ENCODE measurements at places on chromosomes 1 and 21.

GRCh38 chr1:171495444-171495843, 10.1 kb downstream of the PRRC2C start:
- DNase-seq: no peak

DNA sequence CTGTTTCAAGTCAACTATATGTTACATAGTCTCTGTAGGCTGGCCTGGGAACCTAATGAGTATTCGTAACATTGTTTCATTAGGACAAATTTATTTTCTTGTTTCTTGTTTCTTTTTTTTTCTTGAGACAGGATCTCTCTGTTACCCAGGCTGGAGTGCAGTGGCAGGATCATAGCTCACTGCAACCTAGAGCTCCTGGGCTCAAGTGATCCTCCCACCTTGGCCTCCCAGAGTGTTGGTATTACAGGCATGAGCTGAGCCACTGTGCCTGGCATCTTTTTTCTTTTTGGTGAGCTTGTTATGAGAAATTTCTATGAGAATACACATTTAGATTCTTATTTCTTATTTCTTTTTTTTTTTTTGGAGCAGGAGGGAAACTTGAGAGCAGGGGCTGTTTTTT, 6.8 kb downstream of the CENPS start:
- DNase-seq: no peak

DNA sequence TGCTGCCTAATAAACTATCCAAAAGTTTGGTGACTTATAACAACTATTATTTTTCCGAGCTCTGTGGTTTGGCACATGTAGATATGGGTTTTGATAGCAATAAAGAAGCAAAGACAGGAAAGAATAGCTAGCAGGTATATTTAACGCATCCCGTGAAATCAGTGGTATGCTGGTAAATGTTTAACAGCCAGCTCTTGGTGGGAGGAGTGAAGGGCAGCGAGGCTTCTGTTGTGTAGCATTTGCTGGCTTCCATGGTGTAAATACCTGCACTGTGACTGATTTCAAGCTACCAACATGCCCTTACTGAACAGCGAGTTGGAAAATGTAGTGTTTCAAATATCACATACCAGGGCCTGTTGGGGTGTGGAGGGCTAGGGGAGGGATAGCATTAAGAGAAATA, 291.0 kb downstream of the PRDM2 start:
- DNase-seq: no peak

DNA sequence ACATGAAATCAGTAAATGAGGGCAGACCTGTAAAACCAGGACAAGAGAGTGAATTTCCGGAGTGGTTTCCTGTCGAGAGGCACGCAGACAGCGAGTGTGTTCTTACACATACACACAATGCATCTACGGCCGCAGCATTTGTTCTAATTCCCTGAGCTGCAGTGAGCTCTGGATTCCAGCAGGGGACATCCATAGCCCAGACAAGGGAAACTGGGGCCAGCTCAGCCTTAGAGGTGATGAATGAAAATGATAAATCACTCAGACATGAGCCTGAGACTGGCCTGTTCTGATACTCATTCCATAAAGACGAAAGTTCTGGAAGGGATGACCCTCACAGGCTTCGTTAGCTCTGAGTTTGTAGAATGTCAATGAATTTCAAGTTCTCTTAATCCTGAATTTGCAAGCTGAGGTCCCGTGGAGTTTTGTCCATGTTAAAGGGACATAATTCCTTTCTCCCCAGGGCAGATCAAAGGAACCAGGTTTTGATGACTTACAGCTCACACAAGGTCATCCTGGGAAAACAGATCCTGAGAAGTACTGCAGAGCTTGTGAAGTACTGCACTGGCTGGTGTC, 207.9 kb upstream of the C1orf87 start:
- no peak for DNase-seq

DNA sequence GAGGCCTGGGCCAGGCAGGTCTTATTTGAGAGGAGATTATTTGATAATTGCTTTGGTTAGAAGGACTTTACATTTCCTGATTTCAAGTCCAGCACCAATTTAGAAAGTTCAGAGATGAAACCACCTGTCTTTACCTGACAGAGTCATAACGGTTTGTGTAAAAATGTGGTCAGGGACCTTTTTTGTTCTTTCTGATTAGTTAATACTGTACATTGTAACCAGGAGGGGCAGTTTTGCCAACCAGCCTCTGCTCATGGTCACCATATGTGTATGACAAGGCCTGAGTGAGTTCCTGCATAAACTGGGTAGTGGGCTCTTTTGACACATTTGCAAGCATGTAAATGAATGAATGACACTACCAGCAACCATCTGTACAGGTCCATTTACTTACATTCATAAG, 55.8 kb downstream of the VANGL1 start:
- DNase-seq: no peak

DNA sequence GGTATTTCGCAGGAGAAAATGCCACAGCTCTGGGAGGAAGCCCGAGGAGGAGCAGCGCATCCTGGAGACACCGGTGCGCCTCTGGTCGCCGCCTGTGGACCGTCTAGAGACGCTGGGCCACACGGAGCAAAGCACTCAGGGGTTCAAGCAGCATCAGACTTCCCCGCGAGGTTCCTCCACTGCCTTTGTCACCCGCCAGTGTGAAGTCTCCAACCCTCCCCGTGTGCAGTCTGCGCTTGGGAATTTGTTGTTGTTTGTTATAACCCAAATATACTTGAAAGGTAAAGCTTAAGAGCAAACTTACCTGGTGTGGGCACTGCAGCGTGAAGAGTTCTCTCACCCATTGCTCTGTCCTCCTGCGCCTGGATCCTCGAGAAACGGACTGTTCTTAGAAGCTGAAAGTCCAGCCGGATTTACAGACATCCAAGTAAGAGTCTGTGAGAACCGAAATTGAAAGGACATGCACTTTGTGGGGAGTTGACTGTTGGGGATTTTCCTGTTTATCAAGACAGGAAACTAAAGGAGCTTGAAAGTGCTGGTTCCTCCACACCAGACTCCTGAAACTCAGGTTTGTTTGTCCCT, at the start of gene GBP4:
GBP4 (minus strand) TSS at position 452 of the 582 bp plus-strand sequence; CDS start at position 344, 108 bp downstream.
- DNase-seq: peak; percentile 15

GRCh38 chr1:29832471-29832870, 596.1 kb downstream of the PTPRU start:
- DNase-seq: no peak

DNA sequence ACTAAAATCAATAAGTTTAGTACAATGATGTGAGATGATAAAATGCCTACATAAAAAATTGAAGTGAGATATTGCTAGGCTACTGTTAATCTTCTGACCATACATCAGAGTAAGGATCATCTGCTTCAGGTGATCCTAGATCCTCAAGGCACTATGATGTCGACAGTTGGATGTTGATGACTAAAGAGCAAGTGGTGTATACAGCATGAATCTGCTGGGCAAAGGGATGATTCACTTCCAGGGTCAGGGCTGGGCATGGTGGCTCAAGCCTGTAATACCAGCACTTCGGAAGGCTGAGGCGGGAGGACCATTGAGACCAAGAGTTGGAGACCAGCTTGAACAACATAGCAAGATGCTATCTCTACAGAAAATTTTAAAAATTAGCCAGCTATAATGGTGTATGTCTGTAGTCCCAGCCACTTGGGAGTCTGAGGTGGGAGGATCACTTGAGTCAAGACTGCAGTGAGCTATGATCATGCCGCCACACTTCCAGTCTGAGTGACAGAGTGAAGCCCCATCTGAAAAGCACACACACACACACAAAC, 24.6 kb downstream of the NUF2 start:
- DNase-seq: no peak

DNA sequence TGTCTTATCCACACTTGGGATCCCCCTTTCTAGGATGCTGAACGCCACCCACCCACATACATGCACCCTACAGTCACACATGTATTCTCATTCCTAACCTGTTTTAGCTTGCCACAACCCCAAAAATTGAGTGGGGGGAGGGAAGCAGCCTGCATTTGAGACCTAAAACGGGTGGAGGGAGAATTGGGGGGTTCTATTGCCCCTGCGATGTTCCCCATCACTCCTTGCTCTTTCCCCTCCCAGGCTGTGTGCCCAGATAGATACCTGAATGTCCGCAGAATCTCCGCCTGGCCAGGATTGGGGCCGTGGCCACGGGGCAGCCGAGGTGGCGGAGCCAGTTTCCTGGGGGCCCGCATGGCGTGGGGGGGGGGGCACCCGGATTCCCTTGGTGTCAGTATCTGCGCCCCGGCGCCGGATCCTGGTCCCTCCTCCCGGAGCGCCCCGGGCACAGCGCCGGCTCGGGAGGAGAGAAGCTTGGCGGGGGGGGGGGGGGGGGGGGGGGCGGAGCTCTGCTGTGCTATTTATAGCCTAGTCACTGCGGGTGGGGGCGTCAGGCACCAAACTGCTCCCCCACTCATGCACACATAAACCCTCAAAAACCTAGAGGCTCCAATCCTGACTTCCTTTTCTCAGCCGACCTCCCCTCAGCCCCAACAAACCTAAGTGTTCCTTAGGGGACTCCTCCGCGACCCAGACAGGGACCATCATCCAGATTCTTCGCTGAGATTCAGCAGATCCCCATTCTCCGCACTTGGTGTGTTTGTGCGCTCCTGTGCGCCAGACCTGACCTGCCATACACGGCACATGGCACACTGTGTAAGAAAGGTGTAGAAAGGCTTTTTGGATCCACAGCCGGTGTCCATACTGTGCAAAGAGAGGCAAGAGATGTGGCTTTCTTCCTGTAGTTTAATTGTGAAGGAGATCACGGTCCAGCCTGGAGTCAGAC, 1.9 kb downstream of the ANKRD34A start:
- no peak for DNase-seq

DNA sequence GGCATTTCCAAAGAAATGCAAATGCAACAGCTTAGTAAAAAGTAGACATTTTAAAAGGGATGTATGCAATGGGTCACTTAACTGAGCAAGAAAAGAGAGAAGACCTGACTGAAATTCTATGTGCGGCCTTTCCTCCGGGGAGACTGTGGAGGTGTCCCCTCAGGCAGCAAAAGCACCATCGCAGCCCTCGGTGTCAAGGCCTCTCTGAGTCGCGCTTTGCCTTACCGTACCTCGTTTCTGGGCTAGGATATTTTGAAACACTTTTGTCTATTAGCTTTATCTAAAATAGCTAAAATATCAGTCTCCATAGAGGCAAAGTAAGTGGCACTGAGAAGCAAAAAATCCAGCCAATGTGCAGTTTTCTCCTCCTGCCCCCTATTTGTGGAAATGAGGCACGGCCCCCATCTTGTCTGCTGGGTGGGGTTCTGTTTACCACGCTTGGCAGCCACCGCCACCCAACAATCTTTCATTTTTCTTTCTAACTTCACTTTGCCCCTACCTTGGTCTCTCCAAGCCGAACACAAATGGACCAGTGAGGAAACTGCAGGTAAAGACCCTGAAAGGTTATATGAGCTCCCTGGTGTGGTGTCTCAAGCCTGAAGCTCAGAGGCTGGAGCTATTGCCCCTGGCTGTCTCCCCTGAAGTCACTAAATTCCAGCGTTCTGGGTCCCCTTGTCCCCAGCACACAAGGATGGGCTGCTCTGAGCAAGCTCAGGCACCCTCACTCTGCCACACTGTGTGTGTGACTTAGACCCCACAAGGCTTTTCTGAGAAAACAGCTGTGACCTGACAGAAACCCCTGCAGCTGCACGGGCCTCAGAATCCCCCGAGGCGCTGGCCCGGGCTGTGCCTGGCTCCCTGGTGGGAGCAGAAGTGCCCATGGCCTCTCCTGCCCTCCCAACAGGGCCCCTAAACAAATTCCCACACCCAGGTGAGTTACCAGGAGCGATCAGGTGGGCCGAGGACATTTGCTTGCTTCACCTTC, 1.6 kb downstream of the CD247 start:
- DNase-seq: no peak

DNA sequence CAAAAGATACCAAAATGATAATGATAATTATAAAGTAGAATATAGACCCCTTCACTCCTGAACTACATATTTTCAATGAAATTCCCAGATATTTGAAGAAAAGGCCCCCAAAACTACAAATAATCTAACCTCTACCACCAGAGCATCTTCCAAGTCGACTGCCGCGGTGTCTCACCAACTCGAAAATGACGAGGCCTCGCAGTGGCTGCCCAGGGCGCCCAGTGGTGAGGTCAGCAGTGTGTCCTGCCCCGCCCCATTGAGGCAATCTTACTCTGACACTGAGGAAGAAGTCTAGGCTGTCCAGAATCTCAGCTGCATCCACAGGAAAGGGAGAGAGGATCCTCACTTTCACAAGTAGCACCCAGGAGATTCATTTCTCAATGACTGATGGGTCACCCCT, 5.2 kb downstream of the DUSP10 start:
- no peak for DNase-seq

GRCh38 chr1:7301664-7301981, 469.5 kb upstream of the VAMP3 start:
- no peak for DNase-seq

- DNase-seq: no peak
Observed at GRCh38 chr1:9816199-9816598, 7.6 kb downstream of the CLSTN1 start.

DNA sequence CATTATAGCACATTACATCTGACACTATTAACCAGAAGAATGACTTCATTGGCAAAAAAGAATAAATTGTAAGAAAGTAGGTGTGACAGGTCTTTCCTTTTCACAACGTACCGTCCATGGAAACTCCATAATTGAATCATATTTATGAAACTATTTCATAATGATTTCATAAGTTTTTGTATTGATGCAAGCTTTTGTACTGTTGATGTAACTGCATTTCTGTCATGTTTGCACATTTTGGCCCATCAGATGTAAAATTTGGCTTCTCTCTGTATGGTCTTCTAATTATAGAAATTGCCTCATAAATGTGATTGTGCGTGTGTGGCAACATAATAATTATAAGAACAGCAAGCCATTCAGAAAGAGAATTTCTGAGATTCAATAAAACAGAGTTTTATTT, 180.7 kb upstream of the ZNHIT6 start:
- DNase-seq: no peak

GRCh38 chr21:31141389-31142000, 103.2 kb upstream of the KRTAP19-8 start:
- DNase-seq: no peak

GRCh38 chr1:11617741-11618140, 36.5 kb downstream of the FBXO2 start:
- no peak for DNase-seq

DNA sequence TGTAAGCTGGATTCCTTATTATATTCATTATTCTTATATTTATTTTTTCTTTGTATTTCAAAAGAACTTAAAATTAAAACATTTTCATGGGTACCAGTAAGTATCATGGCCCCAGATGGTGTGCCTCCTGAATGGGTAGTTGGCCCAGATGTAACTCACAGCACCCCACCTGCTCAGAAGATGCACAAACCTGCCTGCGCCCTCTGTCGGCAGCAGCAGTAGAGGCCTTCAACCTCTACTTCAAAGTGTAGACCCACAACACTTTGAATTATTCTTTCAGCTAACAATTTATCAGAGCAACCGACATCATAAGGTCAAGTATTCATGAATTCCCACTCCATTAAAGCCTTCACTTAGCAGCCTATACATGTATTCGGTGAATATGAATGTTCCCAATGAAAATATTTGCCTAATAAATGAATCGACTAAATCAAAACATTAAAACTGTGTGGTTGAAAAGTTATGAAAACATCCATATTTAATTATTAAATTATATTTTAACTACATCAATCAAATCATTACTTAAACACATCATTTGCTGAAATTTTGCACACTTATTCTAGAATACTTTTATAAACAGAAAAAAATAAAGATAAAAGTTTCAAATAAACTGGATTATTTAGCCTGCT, 25.4 kb downstream of the PIGM start:
- peak; percentile 51 for DNase-seq

All from stimulated activated CD8-positive, alpha-beta memory T cell treated with anti-CD3 and anti-CD28 coated beads, Interleukin-4, amount 100 ng/mL, for 4 hours (primary cell).